ENCODE measurements at places on chromosomes 5 and 9. TPM values are rescaled to one million over a fixed set of nuclear protein-coding genes. Genes with fewer than 3 reads are reported as not detected.

MAP3K1 gene
- total RNA-seq = 10.1 TPM

DNA sequence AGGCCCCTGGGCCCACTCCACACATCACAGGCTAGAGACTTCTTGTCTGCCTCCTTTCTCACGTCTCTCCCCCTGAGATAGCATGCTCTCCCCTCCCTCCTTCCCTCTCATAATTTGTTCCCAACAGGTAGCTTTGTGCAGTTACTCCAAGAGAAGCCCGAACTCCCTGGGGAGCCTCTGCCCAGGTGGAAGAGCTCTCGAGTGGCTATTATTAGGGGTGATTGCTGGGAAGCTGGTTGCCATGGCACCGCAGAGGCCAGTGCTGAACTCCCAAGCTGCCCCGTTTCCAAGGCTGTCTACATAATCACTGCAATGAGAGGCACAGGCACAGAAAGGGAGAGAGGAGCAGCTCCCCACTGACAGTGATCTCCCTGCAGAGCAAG lies 104.7 kb upstream of the GPR151 start:
- DNase-seq = no peak
- H3K27ac ChIP-seq = no peak overlapping the region
- H3K4me1 ChIP-seq = no peaks in the 10 kb centered on the region
- H3K27me3 ChIP-seq = no peaks in the 10 kb centered on the region
- no peak overlapping the region for H3K4me3 ChIP-seq
- no peaks in the 10 kb centered on the region for H3K36me3 ChIP-seq

DNA sequence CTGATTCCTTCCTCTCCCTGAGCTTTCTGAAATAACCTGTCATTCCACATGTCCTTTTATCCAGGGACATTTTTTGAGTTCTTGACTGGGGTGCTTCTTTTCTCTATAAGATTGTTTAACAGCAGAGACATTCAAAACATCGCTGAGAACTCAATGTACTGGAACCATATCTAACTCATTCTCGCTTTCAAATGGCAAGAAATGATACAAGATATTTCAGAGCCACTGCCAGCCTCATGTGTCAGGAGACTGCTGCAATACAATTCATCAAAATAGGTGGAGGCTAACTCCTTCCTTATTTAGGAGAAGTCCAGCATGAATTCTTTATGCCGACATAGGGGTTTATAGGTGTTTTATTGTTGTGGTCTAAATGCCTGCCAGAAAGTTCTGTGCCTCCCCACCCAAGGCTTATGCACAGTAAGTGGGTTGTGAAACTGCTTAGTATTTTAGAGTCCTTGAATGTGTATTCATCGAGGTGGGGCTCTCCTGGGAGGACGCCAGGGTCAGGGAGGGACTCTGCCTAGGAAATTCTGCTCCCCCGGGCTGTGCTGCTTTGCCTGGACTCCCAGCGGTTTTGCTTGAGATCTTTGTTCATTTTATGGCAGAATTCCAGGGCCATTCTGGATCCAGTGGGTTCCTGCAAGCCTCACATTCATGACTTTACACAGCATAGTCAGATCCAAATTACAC lies 53.9 kb downstream of the ZNF474 start:
- DNase-seq = no peak
- no peak overlapping the region for H3K27ac ChIP-seq
- peaks cover 9% of the 10 kb centered on the region for H3K4me1 ChIP-seq
- no peak overlapping the region for H3K4me3 ChIP-seq

- peaks cover 17% of the 10 kb centered on the region for H3K4me1 ChIP-seq
- no peak for DNase-seq
- no peak overlapping the region for H3K4me3 ChIP-seq
- H3K27me3 ChIP-seq = peaks cover 37% of the 10 kb centered on the region
- H3K27ac ChIP-seq = no peak overlapping the region
These were observed 274.8 kb upstream of the PANK3 start for GRCh38 chr5:168853972-168854371.

DNA sequence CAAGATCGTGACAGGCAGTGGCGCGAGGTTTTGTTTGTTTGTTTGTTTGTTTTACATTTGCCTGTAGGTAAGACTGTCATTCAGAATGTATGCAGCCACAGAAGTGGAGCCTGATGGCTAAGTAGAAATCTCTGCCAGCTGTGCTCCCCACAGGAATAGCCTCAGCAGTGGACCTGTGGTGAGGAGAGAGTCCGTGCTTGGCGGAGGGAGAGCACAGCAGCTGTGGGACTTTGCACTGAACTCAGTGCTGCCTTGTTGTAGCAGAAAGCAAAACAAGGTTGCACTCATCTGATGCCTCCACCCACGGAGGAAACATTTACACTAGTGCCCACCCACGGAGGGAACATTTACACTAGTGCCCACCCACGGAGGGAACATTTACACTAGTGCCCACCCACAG lies 4.4 kb upstream of the ZNF782 start:
- H3K4me3 ChIP-seq = no peak overlapping the region
- peaks cover 19% of the 10 kb centered on the region for H3K27me3 ChIP-seq
- H3K27ac ChIP-seq = no peak overlapping the region
- peaks cover 13% of the 10 kb centered on the region for H3K4me1 ChIP-seq
- peaks cover 2% of the 10 kb centered on the region for H3K36me3 ChIP-seq
- DNase-seq = no peak

DNA sequence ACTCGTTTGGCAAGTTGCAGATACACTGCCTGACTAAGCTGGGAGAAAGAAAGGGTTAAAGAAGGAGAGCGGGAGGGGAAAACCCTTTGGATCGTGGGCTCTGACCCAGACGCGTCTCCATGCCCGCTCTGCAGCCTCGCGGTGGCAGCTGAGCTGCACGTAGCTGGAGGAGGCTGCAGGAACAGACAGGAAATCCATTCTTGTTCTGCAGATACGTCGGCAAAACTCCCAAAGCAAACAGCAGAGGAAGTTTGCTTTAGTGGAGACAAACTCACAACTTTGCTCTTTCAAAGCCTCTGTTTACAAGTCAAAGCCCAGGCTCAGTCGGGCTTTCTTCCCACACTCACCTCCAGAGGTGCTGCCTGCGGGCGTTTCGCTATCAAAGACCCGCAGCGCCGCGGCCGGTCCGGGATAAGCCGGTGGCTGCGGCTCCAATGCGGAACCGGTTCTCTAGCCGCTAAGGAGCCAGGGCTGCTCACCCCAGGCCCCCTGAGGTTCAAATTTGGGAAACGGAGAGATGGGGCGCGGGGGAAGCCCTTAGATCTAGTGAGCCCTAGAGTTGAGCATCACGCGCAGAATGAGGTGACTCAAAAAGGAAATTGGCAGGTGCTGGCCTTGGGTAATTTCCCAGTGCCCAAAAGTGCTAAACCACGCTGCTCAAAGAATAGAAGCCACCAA lies 60.7 kb downstream of the MAT2B start:
- peaks cover 65% of the 10 kb centered on the region for H3K27me3 ChIP-seq
- peak; percentile 33 for DNase-seq
- H3K27ac ChIP-seq = no peak overlapping the region

NTNG2 gene
- total RNA-seq = 1.6 TPM

DNA sequence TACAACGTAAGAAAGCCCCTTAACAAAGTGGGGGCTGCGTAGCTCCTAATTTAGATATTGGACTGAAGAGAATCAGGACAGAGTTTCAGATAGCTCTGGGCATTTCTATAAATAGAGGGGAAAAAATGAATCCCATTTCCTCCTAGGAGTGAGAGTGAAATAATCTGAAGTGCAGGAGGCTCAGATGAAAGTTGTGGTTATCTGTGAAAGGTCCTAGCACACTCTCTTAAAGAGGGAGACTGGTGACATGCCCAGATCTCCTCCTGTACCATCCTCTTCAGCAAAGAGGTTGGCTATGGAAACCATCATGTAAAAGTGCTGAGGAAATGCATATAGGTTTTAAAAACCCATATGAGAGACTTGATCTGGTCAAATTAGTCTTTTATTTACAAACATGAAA lies 143.4 kb downstream of the GABRB2 start:
- H3K27me3 ChIP-seq = no peaks in the 10 kb centered on the region
- H3K36me3 ChIP-seq = no peaks in the 10 kb centered on the region
- no peak for DNase-seq
- H3K4me3 ChIP-seq = no peak overlapping the region

DNA sequence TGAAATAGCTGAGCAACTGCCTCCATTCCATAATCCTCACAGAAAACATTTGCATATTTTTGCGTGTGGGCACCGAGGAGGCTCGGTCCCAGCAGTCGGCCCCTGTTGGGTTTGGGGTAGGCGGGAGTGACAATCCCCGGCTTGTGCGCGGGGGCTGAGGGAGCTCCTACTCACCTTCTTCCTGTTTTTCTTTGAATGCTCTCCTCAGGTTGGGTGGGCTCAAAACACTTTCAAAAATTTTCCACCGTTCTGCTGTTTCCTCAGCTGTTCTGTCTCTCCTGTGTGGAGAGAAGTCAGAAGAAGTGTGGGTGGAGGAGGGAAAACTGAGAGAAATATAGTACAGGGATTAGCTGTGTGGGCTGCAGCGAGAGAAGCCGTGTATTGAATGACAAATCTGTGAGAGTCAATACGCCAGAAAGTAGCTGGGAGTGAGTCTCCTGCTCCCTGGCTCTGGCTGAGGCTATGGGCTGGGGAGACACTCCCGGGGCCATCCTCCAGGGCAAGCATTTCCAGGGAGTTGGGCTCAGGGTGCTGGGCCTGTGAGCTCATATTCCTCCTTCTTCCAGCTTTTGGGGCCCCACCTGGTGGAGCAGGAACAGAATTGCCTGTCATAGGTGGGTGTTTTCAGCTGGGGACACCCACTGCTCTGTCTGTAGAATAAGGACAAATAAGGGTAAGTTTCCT lies 84.7 kb downstream of the CMYA5 start:
- no peak overlapping the region for H3K27ac ChIP-seq
- H3K4me3 ChIP-seq = no peak overlapping the region
- peaks cover 2% of the 10 kb centered on the region for H3K36me3 ChIP-seq
- no peaks in the 10 kb centered on the region for H3K27me3 ChIP-seq
- peaks cover 3% of the 10 kb centered on the region for H3K4me1 ChIP-seq
- peak; percentile 6 for DNase-seq

- H3K27ac ChIP-seq = no peak overlapping the region
- DNase-seq = no peak
- H3K27me3 ChIP-seq = no peaks in the 10 kb centered on the region
- H3K4me3 ChIP-seq = no peak overlapping the region
- no peaks in the 10 kb centered on the region for H3K4me1 ChIP-seq
These were observed 201.1 kb upstream of the CHD1 start for GRCh38 chr5:99129768-99130501.
